AG20443 (cell line): ENCODE measurements at places on chromosomes 2 and 18.

DNA sequence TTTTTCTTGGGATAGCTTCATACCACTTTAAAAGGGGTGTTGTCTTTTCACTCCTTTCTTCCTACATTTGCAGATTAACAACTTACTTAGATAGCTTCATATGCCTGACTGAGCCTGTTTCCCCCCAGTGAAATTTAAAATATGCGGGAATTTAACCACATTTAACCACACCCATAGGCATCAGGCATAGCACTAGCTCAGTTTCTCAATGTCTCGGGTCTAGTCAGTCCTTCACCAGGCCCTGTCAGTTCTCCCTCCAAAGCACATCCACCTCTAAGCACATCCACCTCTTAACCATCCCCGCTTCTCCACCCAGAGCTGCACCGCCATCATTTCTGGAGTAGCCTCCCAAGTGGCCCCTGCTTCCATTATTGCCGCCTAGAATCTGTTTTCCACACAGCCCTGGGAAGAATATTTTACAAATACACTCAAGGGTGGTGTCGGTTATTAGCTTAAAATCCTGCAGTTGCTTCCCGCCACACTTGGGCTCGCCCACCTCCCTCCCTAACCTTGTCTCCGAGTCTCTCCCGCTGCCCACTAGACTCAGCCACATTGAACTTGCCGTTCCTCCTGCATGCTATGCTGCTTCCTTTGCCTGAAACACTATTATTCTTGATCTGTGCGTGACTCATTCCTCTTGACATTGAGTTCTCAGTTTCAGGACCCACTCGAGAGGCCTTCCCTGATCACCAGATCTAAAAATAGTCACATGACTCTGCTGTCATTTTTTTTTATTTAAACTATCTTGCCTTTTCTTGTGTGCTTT, 68.3 kb downstream of the SPTBN1 start:
- peak; percentile 78 for DNase-seq

DNA sequence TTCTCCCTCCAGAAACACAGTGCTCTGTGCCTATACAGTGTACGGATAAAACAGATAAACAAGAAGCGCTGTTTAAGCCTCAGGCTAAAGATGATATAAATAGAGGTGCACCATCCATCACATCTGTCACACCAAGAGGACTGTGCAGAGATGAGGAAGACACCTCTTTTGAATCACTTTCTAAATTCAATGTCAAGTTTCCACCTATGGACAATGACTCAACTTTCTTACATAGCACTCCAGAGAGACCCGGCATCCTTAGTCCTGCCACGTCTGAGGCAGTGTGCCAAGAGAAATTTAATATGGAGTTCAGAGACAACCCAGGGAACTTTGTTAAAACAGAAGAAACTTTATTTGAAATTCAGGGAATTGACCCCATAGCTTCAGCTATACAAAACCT, 70.7 kb downstream of the TANK start:
- DNase-seq = no peak

GRCh38 chr2:31334311-31335026, 80.1 kb downstream of the XDH start:
- no peak for DNase-seq

DNA sequence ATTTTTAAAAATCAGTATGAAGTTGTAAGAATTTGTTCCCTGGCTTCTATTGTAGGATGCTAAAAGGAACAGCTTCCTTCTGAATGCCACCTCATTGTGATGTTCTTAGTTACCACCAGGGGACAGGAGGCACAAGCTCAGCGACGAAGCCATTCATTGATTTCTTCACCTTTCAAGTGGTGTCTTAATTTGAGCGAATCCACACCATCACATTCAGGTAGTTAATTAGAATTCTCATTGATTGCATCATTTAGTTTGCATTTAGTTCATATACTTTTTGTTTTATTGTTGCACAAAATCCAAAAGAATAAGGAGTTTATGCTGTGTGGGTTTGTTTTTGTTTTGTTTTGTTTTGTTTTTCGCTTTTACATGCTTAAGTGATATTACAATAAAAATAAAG, 23.1 kb downstream of the CYP27C1 start:
- no peak for DNase-seq

- DNase-seq = no peak
Observed at GRCh38 chr2:198656869-198657268, 800.9 kb downstream of the SATB2 start.

GRCh38 chr2:189933911-189934399, 128.6 kb downstream of the MSTN start:
- DNase-seq = peak; percentile 60

- DNase-seq = no peak
Observed at GRCh38 chr2:122595065-122595464, 839.6 kb downstream of the TSN start.

- DNase-seq = no peak
Observed at GRCh38 chr2:77421971-77422370, 100.2 kb downstream of the LRRTM4 start.

DNA sequence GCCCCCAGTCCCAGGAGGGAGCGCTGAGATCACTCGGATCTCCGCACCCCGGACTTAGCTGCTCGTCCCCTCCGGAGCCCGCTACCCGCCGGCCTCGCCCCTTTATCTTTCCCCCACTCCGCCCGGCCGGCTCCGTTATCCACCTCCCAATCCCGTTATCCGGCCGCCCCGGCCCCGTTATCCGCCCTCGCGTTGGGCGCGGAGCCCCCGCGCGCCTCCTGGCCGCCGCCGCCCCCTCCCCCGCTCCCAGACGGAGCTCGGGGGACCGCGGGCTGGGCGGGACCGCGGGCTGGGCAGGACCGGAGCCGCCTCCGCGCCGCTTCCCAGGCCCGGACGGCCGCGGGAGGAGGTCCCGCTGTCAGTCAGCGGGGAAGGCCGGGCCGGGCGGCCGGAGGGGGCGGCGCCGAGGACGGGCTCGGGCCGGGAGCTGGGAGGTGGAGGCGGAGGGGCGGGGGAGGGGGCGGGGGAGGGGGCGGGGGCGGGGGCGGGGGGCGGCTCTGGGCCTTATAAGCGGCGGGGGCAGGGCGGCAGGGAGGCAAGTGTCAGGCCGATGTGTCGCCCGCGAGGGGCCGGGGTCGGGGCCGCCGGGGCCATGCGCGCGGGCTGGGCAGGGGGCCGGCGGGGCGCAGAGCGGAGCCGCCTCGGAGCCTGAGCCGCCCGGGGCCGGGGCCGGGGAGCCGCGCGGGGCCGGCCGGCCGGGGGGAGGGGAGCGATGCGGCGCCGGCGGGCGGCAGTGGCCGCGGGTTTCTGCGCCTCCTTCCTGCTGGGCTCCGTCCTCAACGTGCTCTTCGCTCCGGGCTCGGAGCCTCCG, at the start of gene PKDCC:
Gene PKDCC (plus strand): TSS at position 534 of the 811 bp plus-strand sequence. CDS start 179 bp downstream, at position 713.
- DNase-seq = peak; percentile 99

GRCh38 chr18:12968115-12968514, 20.3 kb downstream of the SEH1L start:
- DNase-seq = no peak

DNA sequence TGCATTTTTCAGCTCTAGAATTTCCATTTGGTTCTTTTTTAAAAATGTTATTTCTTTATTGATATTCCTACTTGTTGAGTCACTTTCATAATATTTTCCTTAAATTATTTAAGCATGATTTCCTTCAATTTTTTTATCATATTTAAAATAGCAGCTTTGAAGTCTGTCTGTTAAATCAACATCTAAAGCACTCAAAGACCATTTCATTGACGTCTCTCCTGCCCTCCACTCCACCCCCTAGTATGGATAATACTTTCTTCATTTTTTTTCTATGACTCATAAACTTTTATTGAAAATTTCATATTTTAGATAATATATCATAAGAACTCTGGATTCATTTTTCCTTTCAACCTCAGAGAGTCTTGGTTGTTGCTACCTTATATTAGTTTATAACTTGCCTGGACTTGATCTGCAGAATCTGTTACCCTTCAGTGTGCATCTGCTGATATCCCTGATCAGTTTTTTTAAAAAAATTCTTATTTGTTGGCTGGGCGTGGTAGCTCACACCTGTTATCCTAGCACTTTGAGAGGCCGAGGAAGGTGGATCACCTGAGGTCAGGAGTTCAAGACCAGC, 59.0 kb upstream of the ZNF396 start:
- DNase-seq = no peak

GRCh38 chr18:36015629-36016028, 43.1 kb downstream of the RMP24 start:
- no peak for DNase-seq

DNA sequence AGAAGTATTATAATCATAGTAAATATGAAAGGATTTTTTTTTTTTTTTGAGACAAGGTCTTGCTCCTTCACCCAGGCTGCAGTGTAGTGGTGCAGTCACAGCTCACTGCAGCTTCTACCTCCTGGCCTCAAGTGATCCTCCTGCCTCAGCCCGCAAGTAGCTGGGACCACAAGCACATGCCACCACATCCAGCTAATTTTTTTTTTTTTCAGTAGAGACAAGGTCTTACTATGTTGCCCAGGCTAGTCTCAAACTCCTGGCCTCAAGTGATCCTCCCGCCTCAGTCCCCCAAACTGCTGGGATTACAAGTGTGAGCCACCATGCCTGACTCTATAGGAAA, 301.6 kb upstream of the STON1 start:
- DNase-seq = no peak

DNA sequence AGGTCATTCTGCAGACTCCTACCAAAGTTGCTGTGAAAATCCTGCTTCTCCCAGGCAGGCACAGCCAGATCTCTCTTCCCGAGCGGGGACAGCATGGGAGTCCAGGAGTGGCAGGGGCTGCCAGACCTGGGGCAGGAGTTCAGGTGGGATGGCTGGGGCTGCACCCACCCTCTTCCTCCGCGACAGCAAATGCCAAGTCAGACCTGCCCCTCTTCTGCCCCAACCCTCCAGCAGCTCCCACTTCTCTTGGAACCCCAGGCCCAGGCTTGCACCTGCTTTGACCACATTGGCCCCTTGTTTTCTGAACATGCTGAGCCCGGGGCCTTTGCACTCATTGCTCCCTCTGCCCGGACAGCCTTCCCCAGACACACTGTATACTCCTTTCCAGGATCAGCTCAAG, 288.2 kb upstream of the HS6ST1 start:
- DNase-seq = no peak

DNA sequence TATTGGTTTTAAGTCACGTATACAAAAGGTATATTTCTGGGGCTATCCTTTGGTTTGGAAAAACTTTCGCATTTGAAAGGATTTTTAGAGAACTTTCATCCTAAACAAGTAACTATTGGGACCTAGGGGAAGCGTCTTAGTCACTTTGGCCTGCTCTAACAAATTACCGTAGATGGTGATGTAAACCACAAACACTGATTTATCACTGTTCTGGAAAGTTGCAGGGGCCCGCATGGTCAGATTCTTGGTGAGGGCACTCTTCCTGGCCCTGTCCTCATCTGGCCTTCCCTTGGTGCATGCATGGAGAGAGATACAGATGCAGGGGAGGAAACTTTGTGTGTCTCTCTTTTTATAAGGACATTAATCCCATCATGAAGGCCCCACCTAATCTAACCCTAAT, 49.1 kb upstream of the ANKRD62 start:
- no peak for DNase-seq

- DNase-seq = peak; percentile 40
Observed at GRCh38 chr2:216066230-216066629, 15.4 kb downstream of the PECR start.
